Stimulated activated CD8-positive, alpha-beta memory T cell treated with anti-CD3 and anti-CD28 coated beads, Interleukin-2, amount 100 ng/mL, for 1 hour (primary cell): ENCODE measurements at places on chromosomes 13 and 19.

DNA sequence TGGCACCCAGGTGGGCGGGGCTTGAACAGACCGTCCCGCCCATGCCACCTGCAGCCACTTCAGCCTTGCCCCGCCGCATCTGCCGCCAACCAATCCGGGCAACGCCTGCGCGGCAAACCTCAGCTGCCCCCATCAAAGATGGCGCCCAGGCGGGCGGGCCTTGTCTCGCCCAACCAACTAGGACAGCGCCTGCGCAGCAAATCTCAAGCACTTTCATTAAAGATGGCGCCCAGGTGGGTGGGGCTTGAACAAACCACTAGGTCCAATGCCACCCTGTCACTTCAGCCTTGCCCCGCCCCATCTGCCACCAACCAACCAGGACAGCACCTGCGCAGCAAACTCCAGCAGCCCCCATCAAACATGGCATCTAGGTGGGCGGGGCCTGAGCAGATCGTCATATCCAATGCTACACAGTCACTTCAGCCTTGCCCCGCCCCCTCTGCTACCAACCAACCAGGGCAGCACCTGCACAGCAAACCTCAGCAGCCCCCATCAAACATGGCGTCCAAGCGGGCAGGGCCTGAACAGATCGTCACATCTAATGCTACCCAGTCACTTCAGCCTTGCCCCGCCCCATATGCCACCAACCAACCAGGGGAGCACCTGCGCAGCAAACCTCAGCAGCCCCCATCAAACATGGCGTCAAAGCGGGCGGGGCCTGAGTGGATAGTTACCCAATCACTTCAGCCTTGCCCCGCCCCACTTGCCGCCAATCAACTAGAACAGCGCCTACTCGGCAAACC lies 1.4 kb downstream of the PEG3 start:
- DNase-seq: no peak

DNA sequence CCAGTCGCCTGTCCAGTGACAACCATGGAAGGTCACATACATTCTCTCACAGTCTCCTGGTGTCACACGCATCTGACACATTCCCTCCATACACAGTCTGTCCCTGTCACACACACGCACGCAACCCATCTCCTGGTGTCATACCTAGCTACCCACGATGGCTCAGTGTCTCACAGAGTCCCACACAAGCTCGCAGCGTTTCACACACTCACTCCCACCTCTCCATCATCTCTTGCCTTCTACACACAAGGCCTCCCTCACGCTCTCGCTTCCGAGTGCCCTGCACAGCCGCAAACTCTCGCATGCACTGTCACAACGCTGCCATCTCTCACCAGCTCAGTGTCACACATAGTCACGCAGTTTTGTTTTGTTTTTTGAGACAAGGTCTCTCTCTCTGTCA lies 1.2 kb upstream of the GNG8 start:
- DNase-seq: no peak

DNA sequence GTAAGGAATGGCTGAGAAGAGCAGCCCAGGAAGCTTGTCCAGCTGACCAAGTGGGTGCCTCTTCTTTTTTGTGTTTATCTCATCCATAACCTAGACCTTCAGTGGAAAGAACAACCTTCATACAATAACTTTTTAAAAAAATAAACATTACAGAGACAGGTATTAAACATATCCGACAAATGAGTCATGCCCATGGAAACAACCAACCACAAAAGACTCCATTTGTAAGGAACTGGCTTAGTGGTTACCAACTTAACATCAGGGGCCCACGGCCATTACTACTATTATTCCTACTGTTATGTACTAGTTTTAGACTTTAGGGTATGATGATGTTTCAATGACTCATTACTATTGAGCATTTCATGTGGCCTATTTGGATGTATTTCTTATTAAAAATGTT lies 191.7 kb upstream of the SERP2 start:
- DNase-seq: no peak

DNA sequence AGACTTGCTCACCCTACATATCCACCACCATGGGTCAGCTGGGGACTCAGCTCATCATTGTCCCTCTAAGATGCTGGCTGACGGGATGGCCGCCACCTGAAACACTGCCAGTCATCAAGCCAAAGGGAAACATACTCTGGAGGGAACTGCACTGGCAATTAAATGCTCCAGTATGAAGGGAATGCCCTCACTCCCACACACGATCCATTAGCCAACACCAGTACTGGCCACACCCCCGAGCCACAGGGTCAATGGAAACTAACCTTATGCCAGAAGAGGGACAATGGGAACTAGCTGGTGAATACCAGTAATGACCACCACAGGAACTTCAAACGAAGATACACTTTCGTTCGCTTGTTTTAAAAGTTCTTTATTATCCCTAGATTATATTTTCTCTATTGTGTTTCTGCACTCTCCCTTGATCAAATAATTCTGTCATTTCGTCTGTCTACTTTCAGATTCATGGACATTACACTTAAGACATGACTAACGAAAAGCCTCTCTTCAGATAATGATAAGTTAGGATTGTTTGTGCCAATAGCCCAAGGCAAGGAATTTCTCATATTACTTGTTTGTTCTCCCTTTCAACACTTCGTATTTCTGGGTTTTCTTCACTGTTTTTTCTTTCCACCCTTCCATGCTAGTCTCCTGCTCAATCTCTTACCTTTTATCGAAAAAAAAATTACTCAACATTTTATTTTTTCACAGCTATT lies 1.7 kb upstream of the ZNF507 start:
- DNase-seq: no peak

GRCh38 chr19:15123900-15124299 lies 16.7 kb downstream of the SYDE1 start:
- DNase-seq: no peak

- no peak for DNase-seq
These were observed 187.5 kb downstream of the TM9SF2 start for GRCh38 chr13:99688776-99689175.

DNA sequence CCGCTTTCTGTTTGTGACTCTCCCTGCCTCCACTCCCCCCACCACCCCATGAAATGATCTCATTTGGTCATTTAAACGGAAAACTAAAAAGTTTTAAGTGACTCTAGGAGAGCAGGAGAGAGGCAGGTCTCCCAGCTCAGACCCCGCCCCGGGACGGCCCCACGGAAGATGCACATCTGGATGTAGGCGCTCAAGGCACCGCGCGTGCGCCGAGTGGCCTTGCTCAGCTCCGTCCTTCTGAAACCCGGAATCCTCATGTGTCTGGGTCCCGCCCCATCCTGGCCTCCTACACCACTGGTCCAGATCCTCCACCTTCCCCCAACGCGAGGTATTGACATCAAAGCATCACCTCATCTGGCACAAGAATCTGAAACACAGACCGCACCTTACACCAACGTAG lies 15.7 kb upstream of the IGFL1 start:
- DNase-seq: no peak
